ENCODE measurements at places on chromosomes 7 and 10.

DNA sequence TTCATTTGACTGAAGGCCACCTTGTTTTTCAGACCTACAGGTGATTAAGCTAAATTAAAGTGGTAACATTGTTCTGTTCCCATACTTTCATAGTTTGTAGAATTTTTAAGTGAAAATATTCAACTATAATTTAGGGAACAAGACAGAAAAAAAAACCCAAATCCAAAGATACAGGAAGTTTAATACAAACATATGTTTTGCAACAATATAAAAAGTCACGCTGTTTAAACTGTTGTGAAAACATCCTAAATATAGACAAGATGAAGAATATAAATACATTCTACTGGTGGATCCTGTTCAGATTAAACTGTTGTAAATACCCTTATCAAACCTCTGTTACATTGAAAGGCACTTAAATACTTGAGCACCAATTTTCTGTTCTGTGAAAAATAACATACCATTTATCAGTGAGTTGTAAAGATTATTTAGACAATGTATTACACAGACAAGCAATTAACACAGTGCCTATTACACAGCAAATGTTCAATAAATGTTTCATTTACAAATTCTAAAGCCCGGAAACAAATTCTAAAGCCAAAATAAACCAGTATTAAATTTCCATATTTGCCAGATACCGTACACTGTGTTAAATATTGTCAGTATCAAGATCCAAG lies 14.2 kb downstream of the ASZ1 start:
- DNase-seq, result no peak

GRCh38 chr10:124028700-124029480 lies 64.5 kb downstream of the CHST15 start:
- no peak for DNase-seq

- DNase-seq, result peak; percentile 18
Measured at GRCh38 chr10:97805096-97805884, 33.5 kb upstream of the SFRP5 start.

GRCh38 chr7:55055479-55055878 lies 36.7 kb downstream of the EGFR start:
- DNase-seq, result no peak
